Activated CD4-positive, alpha-beta T cell treated with anti-CD3 and anti-CD28 coated beads, Interleukin-2, amount 10 ng/mL, durations not matched to agents 24 days and 14 days (primary cell): ENCODE measurements at places on chromosomes 16 and 17. TPM values are rescaled to one million over a fixed set of nuclear protein-coding genes. Genes with fewer than 3 reads are reported as not detected.

DNA sequence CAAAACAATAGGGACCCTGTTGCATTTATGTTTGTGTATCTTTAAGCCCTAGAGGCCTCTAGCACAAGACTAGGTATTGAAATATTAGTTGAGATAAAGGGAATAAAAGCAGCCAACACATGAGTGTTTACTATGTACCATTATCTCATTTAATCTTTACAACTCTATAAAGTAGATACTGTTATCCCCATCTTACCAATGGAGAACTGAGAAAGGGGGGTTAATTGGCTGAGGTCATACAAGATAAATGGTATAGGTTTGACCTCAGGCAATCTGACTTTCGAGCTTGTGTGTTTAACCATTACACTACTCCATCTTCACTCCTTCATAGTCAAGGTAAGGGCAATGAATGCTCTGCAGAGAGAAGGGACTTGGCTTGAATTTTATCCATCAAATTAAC, 26.3 kb upstream of the STAC2 start:
- no peaks in the 10 kb centered on the region for H3K27me3 ChIP-seq
- no peaks in the 10 kb centered on the region for H3K4me1 ChIP-seq
- DNase-seq = no peak
- no peak overlapping the region for H3K27ac ChIP-seq
- no peak overlapping the region for H3K4me3 ChIP-seq

DNA sequence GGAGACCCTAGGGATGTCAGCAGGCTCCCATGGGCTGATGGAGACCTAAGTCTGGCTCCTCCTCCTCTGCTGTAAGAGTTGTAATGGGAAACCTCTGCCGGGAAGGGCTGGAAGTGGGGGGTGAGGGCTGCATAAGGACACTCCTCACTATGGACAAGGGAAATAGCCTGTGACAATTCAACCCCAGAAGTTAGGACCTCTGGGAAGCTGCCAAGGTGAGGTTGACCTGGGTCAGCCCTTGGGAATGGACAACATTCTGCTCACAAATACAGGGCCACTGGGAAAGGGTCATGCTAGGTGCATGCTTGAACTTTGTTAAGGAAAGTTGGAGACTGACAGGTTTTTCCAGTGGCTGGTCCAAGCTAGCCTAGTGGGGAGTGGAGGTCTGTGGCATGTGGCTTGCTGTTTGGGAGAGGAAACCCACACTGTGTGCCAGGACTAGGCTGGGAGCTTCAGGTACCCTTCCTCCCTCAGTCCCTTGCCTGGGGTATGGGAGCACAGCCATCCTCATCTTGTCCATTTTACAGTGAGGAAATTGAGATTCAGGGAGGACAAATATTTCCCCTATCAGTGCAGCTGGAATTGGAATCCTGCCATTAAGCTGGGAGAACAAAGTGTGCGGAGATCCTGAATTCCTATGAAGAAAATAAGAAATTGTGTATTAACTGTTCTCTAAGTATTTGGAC, 190.4 kb downstream of the SALL1 start:
- peaks cover 5% of the 10 kb centered on the region for H3K27me3 ChIP-seq
- no peak overlapping the region for H3K4me3 ChIP-seq
- H3K36me3 ChIP-seq = no peaks in the 10 kb centered on the region
- no peak overlapping the region for H3K27ac ChIP-seq
- H3K4me1 ChIP-seq = no peaks in the 10 kb centered on the region

DNA sequence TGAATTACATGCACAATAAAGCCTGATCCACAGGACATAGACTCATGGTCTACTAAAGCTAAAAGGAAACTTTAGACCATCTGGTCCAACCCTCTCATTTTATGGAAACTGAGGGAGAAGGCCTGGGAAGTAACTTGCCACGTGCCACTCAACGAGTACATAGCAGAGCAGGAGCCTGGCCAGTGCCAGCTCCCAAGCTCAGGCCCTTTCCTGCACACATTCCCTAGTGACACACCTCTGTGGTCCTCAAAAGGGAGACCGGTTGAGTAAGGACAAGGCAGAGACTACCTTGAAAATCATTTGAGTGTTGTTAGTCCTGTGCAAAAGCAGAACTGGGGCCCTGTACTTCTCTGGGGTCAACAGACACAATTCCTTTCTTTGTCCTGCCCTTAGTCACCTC, 2.8 kb downstream of the CCL4L2 start:
- H3K27me3 ChIP-seq = peaks cover 20% of the 10 kb centered on the region
- no peak overlapping the region for H3K4me3 ChIP-seq
- H3K27ac ChIP-seq = no peak overlapping the region
- no peaks in the 10 kb centered on the region for H3K36me3 ChIP-seq
- DNase-seq = no peak

DNA sequence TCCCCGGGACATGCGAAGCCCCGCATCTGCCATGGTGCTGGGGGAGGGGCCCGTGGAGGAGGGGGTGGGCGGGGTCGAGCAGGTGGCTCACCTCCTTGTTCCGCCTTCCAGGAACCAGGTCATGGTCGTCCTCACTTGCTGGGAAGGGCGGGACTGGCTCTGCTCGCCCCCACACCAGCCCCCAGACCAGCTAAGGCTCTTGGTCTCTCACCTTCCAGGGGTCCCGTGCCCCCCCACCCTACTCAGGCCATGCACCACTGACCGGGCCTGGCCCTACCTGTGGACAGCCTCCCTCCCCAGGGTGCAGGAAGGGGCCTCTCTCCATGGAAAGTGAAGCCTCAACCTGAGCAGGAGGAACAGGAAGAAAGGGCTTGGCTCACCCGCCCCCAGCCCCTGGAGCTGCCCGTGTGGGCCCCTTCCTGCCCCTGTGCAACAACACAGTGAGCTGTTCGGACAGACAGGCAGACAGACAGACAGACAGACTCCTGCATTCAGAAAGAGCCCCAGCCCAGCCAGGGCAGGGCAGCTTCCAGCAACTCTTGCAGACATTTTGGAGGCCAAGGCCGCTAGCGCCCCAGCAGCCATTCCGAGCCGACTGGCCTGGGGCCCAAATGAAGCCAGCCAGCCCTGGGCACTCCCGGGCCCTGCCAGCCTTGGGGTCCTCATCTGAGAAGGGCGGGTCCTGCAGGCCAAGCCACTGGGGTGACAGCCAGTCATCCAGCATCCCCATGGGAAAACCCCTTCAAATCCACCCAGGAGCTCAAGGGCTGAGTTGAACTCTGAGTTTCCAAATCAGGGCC, 8.1 kb upstream of the KREMEN2 start:
- peaks cover 8% of the 10 kb centered on the region for H3K27me3 ChIP-seq
- H3K27ac ChIP-seq = no peak overlapping the region
- DNase-seq = no peak
- H3K36me3 ChIP-seq = no peaks in the 10 kb centered on the region
- no peak overlapping the region for H3K4me3 ChIP-seq
- peaks cover 3% of the 10 kb centered on the region for H3K4me1 ChIP-seq

- H3K27me3 ChIP-seq = peaks cover 15% of the 10 kb centered on the region
- no peak overlapping the region for H3K4me3 ChIP-seq
- H3K27ac ChIP-seq = no peak overlapping the region
- H3K4me1 ChIP-seq = peaks cover 7% of the 10 kb centered on the region
- DNase-seq = no peak
- no peaks in the 10 kb centered on the region for H3K36me3 ChIP-seq
These were observed 2.6 kb upstream of the CCL22 start for GRCh38 chr16:57355898-57356414.

GRCh38 chr17:52170963-52171572, 12.6 kb upstream of the CA10 start:
- no peaks in the 10 kb centered on the region for H3K4me1 ChIP-seq
- H3K4me3 ChIP-seq = no peak overlapping the region
- no peak overlapping the region for H3K27ac ChIP-seq
- no peak for DNase-seq
- H3K27me3 ChIP-seq = no peaks in the 10 kb centered on the region
- no peaks in the 10 kb centered on the region for H3K36me3 ChIP-seq

- no peak overlapping the region for H3K27ac ChIP-seq
- H3K36me3 ChIP-seq = peaks cover 10% of the 10 kb centered on the region
- H3K4me1 ChIP-seq = no peaks in the 10 kb centered on the region
- H3K27me3 ChIP-seq = no peaks in the 10 kb centered on the region
These were observed 40.2 kb downstream of the C17orf67 start for GRCh38 chr17:56793531-56793930.

DNA sequence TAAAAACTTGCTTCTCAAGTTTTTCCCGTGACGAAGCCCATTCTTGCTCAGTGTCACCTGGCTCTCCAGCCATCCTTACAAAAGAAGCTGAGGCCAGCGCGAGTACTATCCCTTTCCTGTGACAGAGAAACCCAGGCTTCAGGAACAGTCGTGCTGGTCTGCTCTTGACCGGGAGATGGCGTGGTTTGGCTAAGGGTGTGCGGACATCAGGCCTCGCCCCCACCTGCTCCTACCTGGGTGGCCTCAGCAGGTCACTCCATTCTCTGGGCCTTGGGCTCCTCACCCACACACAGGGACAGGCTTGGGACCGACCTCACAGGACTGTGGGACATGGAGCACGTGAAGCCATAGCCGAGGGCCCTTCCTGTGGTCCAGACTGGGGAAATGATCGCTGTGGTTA, 75.2 kb upstream of the CIBAR2 start:
- peaks cover 4% of the 10 kb centered on the region for H3K36me3 ChIP-seq
- H3K27me3 ChIP-seq = peaks cover 13% of the 10 kb centered on the region
- H3K4me3 ChIP-seq = no peak overlapping the region
- no peaks in the 10 kb centered on the region for H3K4me1 ChIP-seq
- no peak overlapping the region for H3K27ac ChIP-seq

- H3K36me3 ChIP-seq = peaks cover 18% of the 10 kb centered on the region
- H3K4me1 ChIP-seq = peaks cover 2% of the 10 kb centered on the region
- no peak overlapping the region for H3K27ac ChIP-seq
- no peak for DNase-seq
- H3K4me3 ChIP-seq = no peak overlapping the region
These were observed 15.6 kb upstream of the TRIM25 start for GRCh38 chr17:56929362-56929969.

DNA sequence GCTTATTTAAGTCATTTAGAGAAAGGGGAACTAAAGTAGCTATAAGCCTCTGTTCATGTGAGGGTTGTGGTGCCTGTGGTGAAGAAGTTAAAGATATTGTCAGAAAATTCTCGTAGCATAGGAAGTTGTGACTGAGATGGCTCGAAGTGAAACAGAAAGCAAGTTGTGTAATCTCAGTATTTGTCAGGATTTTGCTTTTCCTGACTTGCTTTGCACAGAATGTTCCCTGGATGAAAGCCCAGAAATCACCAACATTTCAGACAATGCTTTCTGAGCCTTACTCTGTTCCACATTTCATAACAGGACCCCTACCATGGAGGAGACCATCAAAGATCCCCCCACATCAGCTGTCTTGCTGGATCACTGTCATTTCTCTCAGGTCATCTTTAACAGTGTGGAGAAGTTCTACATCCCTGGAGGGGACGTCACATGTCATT, 10.6 kb downstream of the CALCOCO2 start:
- peak; percentile 87 for DNase-seq
- no peaks in the 10 kb centered on the region for H3K27me3 ChIP-seq
- H3K27ac ChIP-seq = peak overlapping the region; percentile 63

DNA sequence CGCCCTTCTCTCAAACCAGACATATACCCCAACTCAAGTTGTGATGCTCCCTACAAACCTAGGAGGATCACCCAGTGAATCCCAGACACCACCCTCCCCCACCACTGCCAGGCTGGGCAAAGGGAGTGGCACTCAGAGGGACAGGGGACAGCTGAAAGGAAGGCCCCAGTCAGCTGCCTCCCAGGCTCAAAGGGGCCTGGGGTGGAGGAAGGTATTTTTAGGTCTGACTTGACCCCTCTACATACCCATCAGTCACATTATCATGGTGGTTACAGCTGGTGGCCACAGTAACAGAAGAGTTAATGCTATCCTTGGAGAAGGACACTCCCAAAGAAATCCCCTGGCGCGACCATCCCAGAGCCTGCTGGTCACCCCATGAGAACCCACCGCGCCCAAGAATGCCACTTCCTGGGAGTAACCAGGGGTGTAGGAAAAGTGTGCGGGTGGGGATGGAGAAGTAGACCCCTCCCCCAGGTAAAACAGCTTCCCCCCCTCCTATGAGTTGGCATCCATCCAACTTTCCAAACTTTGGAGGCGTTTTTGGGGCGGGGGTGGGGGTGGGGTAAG, 1.1 kb downstream of the CACNB1 start:
- no peak for DNase-seq
- H3K27me3 ChIP-seq = no peaks in the 10 kb centered on the region
- H3K36me3 ChIP-seq = peaks cover 29% of the 10 kb centered on the region
- peak overlapping the region; percentile 98 for H3K4me3 ChIP-seq

DNA sequence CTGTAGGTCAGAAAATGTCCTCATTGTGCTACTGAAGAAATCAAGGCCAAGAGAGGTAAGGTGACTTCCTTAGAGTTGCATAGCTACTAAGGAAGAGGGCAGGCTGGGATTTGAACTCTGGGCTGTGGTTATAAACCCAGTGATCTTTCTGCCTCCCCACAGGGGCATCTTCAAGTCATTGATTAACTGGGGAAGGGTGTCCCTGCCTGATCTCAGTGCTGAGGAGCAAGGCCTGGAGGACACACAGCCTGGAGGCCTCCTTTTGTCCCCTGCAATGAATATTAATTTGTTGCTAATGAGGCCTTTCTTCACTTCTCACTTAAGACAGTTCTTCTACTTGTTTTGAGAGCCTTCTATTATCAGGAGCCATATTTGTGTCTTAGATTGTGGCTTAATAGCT, 83.8 kb downstream of the KATNIP start:
- no peak overlapping the region for H3K27ac ChIP-seq
- no peak overlapping the region for H3K4me3 ChIP-seq
- H3K27me3 ChIP-seq = no peaks in the 10 kb centered on the region
- no peaks in the 10 kb centered on the region for H3K4me1 ChIP-seq
- H3K36me3 ChIP-seq = no peaks in the 10 kb centered on the region

DNA sequence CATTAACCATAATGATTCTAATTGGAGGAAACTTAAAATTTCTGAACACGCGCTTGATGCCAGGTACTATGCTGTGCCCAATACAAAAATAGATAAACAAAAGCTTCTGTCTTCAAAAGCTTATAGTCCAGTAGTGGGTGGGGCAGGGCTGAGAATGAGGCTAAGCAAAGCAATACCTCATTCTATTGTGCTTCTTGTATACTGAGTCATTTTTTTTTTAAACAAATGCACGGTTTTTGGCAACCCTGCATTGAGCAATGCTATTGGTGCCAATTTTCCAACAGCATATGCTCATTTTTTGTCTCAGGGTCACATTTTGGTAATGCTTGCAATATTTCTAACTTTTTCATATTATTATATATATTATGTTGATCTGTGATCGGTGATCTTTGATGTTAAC, 34.7 kb upstream of the HNF1B start:
- DNase-seq = no peak
- H3K27me3 ChIP-seq = peaks cover 24% of the 10 kb centered on the region
- H3K4me1 ChIP-seq = peaks cover 15% of the 10 kb centered on the region
- H3K27ac ChIP-seq = no peak overlapping the region

GRCh38 chr17:60941028-60941427, 263.4 kb downstream of the BCAS3 start:
- no peaks in the 10 kb centered on the region for H3K36me3 ChIP-seq
- no peaks in the 10 kb centered on the region for H3K4me1 ChIP-seq
- no peak for DNase-seq
- no peak overlapping the region for H3K4me3 ChIP-seq

- H3K4me1 ChIP-seq = peaks cover 45% of the 10 kb centered on the region
- DNase-seq = no peak
- H3K36me3 ChIP-seq = peaks cover 21% of the 10 kb centered on the region
- H3K4me3 ChIP-seq = no peak overlapping the region
- no peak overlapping the region for H3K27ac ChIP-seq
These were observed 22.5 kb downstream of the HMOX2 start for GRCh38 chr16:4498546-4499195.

- H3K27ac ChIP-seq = no peak overlapping the region
- H3K27me3 ChIP-seq = peaks cover 47% of the 10 kb centered on the region
- DNase-seq = no peak
These were observed 2.3 kb downstream of the MRC2 start for GRCh38 chr17:62629556-62630364.

The CACNG1 gene
- total RNA-seq = not detected in 2 replicates

The ITGAX gene
- total RNA-seq = 44.3 and 45.9 TPM in 2 replicates

The LLGL1 gene
- total RNA-seq = 23.1 and 23.5 TPM in 2 replicates

The RCVRN gene
- total RNA-seq = not detected in 2 replicates

The PRR15L gene
- not detected in 2 replicates for total RNA-seq

The AGRP gene
- total RNA-seq = not detected in 2 replicates

The KCNH4 gene
- total RNA-seq = 1.6 and 2.3 TPM in 2 replicates
